ENCODE measurements at places on chromosomes 1 and 21.

DNA sequence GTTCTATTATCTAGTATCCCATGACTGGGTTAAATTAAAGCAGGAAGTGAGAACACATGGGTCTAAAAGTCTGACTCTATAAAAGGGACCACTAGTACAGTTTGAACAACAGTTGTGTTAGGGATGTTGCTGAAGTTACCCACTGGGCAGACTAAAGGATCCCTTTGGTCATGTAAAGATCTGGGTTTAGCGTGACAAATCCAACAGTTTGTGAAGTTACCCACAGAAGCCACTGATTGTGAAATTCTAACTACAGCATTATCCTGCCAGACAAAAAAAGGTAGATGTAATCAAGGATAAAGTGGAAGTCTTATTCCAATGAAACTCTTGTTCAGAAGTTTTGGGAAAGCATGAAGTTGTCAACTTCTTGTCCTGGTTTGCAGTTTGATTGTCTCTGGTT lies 5.7 kb downstream of the QSOX1 start:
- no peak for DNase-seq

DNA sequence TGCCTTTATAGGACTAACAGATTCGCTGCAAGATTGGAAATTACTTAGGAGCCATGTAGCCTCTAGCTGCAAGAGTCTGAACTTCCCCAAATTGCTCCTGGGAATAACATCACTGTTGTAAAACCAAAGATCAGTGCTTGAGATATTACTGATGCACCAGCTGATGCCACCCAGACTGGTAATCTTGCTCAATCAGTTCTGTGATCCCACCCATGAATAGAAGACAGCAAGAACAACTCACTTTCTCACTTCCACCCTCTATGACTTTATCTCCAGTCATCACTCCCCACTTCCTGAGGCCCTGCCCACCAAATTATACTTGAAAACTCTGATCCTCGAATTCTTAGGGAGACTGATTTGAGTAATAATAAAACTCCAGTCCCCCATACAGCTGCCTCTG lies 1011.1 kb downstream of the PLA2G4A start:
- DNase-seq = no peak

DNA sequence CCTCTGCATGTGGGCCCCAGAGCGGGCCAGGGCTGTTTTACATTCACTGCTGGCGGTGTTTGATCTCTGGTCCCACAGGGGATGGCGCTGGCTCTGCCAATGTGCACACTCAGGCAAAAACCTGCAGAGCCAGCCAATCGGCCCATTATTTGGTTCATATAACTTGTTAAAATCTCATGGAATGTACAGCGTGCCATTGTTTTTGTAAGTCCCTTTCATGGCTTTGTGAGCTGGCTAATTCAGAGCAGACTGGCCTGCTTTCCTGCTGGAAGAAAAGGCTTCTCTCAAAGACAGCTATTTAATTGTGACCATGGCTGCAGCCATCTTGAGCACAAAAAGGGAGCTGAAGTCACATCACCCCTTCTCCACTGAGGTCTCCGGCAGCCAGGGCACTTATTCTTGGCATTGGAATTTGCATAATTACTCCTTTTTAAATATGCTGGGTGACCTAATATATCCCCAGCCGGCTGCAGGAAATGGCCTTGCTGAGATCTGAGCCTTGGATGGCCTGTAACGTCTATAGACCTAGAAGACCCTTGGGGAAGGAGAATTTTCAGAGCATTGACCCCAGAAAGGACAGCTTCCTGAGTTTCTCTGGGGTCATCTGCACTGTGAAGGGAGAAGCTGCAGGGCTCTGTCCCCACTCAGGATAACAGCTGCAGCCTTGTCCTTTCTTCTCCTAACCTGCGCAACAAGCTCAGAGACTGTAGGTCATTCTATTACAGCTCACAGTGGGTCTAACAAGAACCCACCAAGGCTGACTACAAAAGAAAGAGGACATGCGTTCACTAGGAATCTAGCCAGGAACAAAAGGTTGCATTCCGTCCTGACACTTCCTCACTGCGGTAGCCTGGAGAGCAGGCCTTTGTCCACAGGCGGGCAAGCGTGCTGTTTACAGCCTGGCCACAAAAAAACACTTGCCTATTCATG lies 45.8 kb downstream of the BCAR3 start:
- DNase-seq = no peak

GRCh38 chr1:39484564-39484963 lies 6.9 kb upstream of the BMP8A start:
- no peak for DNase-seq

- DNase-seq = no peak
Measured at GRCh38 chr1:221448585-221449175, 293.2 kb downstream of the DUSP10 start.

Data from NCI-H1105 treated with DMSO at 0.1 percent for 48 hours (cell line).